ENCODE measurements at places on chromosomes 4 and X.

- DNase-seq: no peak
Observed at GRCh38 chr4:39541987-39542610, 14.9 kb upstream of the UGDH start.

- DNase-seq: no peak
Observed at GRCh38 chr4:54695788-54696187, 38.0 kb downstream of the KIT start.

DNA sequence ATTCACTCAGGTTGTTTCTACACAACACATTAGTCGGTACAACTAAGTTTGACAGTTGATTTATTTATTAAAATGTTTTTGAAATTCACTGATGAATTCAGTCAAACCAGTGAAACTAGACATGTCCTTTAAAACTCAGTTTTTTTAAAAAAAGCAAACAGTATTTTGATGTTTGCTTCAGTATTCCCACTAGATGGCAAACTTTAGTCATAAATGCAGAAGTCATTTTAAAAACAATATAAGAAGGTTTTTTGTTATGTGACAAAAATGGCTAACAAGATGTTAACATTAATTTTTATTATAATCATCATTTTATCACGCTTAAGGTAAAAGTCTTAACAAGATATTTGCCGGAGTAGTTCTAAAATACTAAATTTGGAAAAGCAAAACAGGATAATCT lies 1337.8 kb upstream of the DIAPH2 start:
- DNase-seq: no peak

GRCh38 chr4:89486042-89486441 lies 178.4 kb upstream of the GPRIN3 start:
- DNase-seq: no peak

DNA sequence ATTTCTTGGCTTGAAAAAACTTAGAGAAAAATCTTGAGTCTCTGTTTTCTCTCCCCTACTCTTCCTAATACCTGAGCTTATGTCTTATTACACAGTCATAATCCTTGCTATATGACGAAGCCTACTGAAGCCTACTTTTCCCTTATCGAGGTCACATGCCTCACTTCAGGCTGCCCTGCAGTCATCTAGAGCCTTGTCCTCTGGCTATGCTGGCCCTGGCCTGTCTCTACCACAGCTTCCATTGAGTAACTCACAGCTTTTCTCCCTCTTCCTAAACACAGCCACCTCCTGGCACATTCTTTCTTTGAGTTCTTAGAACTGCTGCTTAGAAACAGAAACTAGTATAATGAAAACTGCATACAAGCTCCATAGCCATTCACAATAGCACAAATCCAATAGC lies 1698.3 kb downstream of the STIM2 start:
- DNase-seq: no peak

GRCh38 chr4:179695175-179695574 lies 2252.9 kb upstream of the AGA start:
- DNase-seq: no peak

GRCh38 chr4:148268835-148269234 lies 173.4 kb downstream of the NR3C2 start:
- DNase-seq: no peak

GRCh38 chrX:45024501-45024900 lies 151.5 kb downstream of the KDM6A start:
- DNase-seq: no peak

- DNase-seq: no peak
Observed at GRCh38 chr4:125191232-125191631, 123.5 kb upstream of the FAT4 start.

- DNase-seq: peak; percentile 46
Observed at GRCh38 chrX:153925739-153926551, at the start of gene ARHGAP4. Gene ARHGAP4, minus strand, starts transcription at chrX:153926264. Its CDS starts 62 bp downstream, at chrX:153926202.

- no peak for DNase-seq
Observed at GRCh38 chr4:89108091-89108490, 3.2 kb upstream of the TIGD2 start.

GRCh38 chr4:10099499-10100325 lies 16.9 kb downstream of the WDR1 start:
- peak; percentile 38 for DNase-seq

- no peak for DNase-seq
Observed at GRCh38 chrX:53718073-53718472, 31.6 kb upstream of the HUWE1 start.

DNA sequence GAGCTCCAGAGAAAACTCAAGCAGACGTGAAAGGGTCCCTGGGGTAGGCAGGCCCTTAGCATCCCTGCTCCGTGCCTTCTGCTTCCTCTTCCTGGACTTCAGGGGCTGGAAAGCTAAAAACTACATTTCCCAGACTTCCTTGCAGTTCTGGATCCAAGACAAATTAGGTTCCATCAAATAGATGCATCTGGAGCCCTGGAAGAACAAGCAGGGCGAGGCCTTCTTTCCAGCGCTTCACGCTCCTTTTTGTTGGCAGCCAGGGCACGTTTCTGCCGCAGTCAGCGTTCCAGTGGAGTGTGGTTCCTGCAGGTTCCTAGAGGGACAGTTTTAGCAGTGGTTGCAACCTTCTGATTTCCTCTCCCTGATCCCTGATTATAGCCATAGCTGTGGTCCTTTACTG lies 53.6 kb upstream of the MSX1 start:
- DNase-seq: no peak

- no peak for DNase-seq
Observed at GRCh38 chrX:19750783-19751467, 136.5 kb downstream of the SH3KBP1 start.

DNA sequence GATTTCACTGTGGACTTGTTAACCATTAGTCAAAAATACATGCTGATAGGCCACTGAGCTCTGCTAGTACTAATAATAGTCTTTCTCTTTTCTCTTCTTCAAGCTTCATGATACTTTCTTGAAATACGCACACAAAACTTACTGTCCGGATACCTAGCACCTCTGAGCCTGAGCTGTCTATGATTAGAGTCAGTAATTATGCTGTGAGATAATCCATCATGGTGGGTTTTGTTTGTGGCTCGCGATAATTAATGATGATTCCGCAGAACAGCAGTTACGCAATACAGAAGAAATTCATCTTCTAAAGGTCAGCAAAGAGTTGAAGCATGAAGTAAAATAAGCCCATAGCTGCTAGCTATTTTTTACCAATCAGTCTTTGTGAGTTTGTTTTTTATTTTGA lies 511.5 kb upstream of the GALNT7 start:
- no peak for DNase-seq

DNA sequence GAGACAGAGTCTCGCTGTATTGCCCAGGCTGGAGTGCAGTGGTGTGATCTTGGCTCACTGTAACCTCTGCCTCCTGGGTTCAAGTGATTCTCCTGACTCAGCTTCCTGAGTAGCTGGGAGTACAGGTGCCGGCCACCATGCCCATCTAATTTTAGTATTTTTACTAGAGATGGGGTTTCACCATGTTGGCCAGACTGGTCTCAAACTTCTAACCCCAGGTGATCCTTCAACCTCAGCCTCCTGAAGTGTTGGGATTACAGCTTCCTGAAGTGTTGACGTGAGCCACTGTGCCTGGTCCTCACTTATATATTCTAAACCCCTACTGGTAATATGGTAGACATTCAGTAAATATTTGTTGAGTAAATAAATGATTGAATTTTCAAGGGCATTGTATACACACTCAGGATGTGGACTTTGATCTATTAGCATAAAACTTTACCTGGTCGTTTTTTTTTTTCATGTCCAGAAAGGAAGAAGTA lies 33.0 kb downstream of the MTHFD2L start:
- DNase-seq: no peak

DNA sequence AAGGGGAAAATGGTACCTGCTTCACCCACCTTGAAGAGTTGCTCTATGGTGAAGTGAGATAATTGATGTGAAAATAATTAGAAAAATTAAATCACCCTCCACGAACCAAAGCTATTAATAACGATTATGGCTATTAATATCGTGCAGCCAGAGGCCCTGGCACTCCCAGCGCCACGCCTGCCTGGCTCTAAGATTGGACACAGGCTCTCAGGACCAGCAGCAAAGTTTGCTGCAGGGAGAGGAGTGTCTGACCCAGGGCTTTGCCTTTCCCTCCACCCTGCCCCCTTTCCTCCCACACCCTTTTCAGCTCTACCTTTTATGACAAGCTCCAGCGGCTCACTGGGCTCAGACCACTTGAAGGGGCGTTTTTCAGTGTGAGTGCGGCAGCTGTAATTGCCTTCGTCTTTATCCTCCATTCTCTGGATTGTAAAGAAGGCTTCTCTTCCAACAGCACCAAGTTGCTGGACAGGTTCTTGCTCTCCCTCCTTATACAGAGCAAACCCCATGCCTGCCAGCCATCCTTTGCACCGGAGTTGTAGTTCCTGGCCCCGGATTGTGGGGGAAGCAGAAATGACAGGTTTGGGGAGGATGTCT lies 11.5 kb downstream of the IGSF1 start:
- no peak for DNase-seq

GRCh38 chr4:24912252-24913118 lies at the start of gene CCDC149:
Gene CCDC149, minus strand, starts transcription at chr4:24913042. Its CDS starts 178 bp downstream, at chr4:24912864.
- DNase-seq: no peak

GRCh38 chr4:121484633-121485032 lies 103.8 kb upstream of the QRFPR start:
- DNase-seq: peak; percentile 12

DNA sequence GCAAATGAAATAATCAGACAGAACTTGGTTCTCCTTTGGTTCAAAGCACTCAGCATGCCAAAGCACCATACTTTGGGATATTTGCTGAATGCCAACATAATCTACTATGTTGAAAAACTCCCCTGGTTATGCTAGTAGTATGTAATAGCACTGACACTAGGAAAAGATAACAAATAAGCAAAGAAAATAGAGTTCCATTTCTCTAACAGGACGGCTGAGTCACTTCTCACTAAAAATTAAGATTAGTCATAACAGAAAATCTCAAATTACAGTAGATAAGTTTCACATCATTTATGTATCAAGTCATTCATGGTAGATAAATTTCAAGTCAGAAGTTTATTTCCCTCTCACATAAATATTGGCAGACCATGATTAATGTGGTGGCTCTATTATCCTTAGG lies 17.9 kb downstream of the PDHA2 start:
- no peak for DNase-seq
